ENCODE measurements at places on chromosomes 3 and 15.

GRCh38 chr3:66021731-66022131, 17.0 kb downstream of the MAGI1 start:
- DNase-seq = no peak

GRCh38 chr3:50502584-50503423, 630 bp downstream of the CACNA2D2 start:
- no peak for DNase-seq

DNA sequence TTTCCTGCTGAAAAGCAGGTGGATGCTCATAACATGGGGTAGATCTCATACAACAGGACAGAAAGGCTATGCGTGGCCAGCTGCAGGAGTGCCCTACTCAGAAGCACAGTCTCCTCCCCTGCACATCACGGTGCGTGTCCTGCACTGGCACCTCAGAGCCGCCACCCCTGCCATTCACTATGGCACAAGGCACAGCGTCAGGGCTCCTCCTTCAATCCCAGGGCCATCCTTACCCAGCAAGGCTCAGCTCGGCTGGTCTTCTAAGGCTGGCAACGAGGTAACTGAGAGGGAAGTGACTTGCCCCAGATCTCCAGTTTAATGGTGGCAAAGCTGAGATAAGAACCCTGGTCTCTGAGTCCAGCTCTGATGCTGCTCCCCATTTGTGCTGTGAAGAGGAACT, 97.1 kb downstream of the CPN2 start:
- no peak for DNase-seq

DNA sequence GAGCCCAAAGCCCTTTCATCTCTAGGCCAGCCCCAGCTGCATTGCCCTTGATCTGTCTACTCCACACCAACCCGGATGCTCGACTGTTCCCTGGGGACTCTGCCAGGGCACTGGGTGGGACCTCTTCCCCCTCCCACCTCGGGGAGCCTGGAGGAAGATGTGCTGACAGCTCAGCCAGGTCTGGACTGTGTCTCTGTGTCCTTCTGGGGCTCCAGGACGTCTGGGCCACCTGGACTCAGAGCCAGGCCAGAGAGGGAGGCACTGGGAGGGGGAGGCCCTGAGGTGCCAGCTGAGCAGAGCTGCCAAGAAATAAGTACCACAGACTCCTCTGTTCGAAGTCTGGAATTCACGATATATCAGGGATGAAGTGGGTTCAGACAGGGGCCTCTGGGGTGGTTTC, 5.8 kb upstream of the HCN4 start:
- DNase-seq = no peak

- no peak for DNase-seq
Observed at GRCh38 chr15:59616379-59616778, 4.8 kb downstream of the GCNT3 start.
